Activated CD8-positive, alpha-beta T cell treated with anti-CD3 and anti-CD28 coated beads for 36 hours (primary cell): ENCODE measurements at places on chromosomes 7 and 10.

DNA sequence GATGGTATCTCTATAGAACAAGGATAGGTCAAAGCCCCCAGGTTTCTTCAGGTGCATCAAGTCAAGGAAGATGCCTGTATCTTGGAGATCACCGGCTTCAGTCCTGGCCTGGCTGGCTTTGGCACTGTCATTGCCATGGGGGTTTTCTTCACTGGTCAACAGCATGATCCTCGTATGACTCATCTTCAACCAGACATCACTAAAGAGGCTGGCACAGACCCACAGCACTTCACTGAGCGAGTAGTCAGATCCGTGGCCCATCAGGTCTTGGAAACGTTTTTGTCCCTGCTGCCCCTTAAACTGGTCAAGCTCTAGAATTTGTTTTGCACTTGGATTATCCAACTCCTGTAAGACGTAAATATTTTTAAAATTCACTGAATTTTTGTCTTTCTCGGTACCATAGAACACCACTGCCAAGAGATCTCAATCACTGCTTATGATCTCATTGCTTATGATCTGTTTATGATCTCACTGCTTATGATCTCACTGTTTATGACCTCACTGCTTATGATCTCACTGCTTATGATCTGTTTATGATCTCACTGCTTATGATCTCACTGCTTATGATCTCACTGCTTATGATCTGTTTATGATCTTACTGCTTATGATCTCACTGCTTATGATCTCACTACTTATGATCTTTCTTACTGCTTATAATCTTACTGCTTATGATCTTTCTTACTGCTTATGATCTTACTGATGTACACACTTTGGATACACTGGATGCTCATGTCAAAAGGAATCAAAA lies 135.2 kb downstream of the CYP26A1 start:
- DNase-seq = no peak

DNA sequence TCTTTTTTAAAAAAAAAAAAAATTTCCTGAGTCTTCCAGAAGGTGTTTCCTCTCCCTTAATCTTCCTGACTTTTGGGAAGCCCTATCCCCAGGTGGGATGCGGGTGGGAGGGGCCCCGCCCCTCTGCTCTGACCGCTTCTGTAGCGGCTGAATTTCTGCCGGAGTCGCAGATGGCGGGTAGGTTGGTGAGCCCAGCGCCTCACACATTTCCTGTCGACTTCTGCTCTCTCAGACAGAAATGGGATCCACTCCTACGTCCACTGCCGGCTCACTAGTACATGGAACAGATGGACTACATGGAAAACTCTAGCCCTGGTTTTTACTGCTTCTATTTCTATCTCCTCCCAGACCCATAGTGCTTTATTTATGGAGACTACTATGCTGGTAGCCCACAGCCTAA lies 90.9 kb downstream of the NEUROD6 start:
- DNase-seq = no peak

DNA sequence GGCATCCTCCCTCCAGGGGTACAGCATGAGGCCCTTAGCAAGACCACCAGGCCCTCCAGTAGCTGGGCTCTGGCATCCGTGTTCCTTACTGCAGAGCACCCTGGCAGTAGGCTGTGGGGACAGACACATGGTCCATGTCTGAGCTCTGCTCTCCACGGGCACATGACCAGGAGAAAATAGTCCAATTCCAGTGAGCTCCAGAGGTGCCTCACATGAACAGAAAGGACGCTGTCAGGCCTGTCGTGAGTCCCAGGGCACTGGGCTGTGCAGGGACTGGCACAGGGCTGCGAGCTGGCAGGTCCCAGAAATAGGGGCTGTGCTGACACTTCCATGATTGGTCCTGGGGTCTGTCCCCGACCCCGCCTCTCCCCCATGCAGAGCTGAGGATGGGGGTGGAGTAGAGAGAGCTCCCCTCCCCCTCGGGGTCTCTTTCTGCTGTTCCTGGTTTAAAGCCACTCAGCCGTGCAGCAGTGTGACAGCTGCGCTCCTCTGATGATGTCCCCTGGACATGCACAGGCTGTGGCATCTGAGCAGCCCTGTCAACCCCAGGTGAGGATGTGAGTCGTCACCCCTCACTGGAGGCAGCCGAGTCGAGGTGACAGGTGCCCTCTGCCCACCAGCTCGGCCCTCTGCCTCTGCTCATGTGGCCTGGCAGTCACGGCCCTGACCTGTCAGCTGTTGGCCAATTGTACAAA lies 25.2 kb upstream of the ZNF488 start:
- no peak for DNase-seq

DNA sequence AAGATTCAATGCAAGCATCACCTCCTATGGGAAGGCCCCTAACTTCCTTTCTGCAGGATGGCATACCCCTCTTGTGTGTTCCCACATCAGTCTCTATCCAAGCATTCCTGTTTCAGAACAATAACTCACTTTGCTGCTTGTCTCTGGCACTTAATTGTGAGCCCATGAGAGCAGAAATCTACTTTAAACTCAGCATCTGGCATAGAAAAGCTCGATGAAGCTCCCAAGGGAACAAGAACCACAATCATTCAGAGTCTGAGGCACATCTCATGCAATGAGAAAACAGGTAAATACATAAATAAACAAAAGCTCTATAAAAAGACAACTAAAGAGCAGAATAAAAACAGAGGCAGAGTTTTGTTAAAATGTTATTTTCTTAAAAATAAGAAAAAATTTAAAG lies 66.2 kb downstream of the VPS41 start:
- DNase-seq = no peak

GRCh38 chr7:102138676-102139075 lies 148.0 kb upstream of the SH2B2 start:
- no peak for DNase-seq
